Transverse colon (tissue), 4 donors: ENCODE measurements at places on chromosomes 13 and 19. TPM values are rescaled to one million over a fixed set of nuclear protein-coding genes. Genes with fewer than 3 reads are reported as not detected.

ZNF829 gene
- total RNA-seq: 1.9 TPM

NFIX gene
- 53.1 TPM for total RNA-seq

KLK12 gene
- total RNA-seq: 0.41 TPM

PABPC3 gene
- total RNA-seq: not detected

ZNF221 gene
- 3.4 TPM for total RNA-seq

ANKRD24 gene
- total RNA-seq: 1.9 TPM

SYT3 gene
- not detected for total RNA-seq

DNA sequence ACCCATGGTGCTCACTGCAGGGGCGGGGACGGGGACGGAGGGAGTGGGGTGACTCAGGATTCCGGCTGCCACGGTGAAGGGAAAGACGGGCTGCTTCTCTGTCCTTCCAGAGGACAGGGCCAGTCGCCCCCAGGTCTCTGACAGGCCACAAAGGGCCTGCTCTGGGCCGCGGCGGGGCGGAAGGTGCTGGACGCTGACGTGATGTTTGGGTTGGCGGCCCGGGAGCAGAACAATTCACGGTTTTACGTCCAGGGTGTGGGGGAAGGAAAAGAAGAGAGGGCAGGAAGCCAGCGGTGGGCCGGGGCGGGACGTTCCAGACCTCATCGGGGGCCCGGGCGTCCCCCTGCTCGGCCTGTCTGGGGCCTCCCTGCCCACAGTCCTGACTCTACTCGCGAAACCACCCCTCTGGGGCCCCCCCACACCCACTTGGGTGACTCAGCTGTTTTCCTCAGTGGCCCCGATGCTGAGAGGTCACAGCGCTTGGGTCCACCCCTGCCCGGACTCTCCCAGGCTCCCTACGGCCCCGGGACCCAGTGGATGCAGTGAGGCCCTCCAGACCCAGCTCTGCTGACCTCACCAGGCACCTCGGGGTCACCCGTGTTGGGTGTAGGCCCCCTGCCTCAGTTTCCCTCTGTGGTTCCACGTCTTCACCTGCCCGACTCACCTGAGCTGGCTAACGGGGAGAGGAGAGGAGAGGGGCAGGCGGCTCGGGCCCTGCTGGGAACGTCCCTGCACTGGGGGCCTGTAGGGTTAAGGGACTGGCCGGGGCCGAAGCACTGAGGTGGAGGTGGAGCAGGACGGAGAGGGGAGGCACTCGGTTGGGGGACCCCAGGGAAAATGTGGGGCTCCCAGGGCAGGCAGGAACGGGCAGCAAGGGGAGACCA lies 29.2 kb downstream of the PIP5K1C start:
- H3K27me3 ChIP-seq: no peaks in the 10 kb centered on the region
- H3K27ac ChIP-seq: peak overlapping the region; percentile 96
- H3K36me3 ChIP-seq: no peaks in the 10 kb centered on the region
- H3K4me1 ChIP-seq: peaks cover 49% of the 10 kb centered on the region
- peak overlapping the region; percentile 26 for H3K4me3 ChIP-seq

- no peak for DNase-seq
- no peaks in the 10 kb centered on the region for H3K36me3 ChIP-seq
- no peaks in the 10 kb centered on the region for H3K27me3 ChIP-seq
- H3K4me1 ChIP-seq: no peaks in the 10 kb centered on the region
- H3K4me3 ChIP-seq: no peak overlapping the region
Observed at GRCh38 chr13:113802090-113802531, 43.1 kb downstream of the TMEM255B start.

GRCh38 chr13:25291691-25292090 lies 4.4 kb upstream of the MTMR6 start:
- H3K27me3 ChIP-seq: peaks cover 40% of the 10 kb centered on the region
- no peaks in the 10 kb centered on the region for H3K36me3 ChIP-seq
- H3K27ac ChIP-seq: no peak overlapping the region
- H3K4me3 ChIP-seq: no peak overlapping the region

DNA sequence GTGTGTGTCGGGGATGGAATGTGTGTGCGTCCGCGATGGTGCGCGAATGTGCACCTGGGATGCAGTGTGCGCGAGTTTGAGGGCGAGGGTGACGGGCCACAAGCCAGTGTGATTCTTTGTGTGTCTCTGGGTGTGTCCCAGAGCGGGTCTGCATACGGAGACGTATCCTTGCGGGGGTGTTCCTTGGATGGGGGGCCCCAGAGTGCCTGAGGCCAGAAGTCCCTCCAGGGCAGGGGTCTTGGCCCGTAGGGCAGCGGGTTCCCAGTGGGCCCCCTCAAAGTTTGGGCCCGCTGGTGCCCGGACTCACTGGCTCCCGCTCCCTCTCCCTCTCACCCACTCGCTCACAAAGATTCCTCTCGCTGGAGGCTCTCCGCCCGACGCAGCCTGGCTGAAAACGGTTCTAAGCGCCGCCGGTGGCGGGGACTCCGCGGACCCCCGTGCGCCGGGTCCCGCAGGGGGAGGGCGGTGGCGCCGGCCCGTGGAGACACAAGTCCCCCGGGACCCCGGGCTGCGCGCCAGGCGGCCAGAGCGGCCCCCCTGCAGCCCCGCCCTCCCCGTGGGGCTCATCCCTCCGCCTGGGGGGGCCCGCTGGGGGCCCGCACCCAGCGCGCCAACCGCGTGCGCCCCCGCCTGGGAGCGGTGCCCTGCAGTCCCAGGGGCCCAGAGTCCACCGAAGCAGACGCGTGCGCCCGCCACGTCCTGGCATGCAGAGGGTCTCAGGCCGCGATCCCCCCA lies 886 bp downstream of the CRLF1 start:
- H3K36me3 ChIP-seq: no peaks in the 10 kb centered on the region
- no peak overlapping the region for H3K27ac ChIP-seq
- H3K4me3 ChIP-seq: peak overlapping the region; percentile 32
- H3K27me3 ChIP-seq: peaks cover 96% of the 10 kb centered on the region

DNA sequence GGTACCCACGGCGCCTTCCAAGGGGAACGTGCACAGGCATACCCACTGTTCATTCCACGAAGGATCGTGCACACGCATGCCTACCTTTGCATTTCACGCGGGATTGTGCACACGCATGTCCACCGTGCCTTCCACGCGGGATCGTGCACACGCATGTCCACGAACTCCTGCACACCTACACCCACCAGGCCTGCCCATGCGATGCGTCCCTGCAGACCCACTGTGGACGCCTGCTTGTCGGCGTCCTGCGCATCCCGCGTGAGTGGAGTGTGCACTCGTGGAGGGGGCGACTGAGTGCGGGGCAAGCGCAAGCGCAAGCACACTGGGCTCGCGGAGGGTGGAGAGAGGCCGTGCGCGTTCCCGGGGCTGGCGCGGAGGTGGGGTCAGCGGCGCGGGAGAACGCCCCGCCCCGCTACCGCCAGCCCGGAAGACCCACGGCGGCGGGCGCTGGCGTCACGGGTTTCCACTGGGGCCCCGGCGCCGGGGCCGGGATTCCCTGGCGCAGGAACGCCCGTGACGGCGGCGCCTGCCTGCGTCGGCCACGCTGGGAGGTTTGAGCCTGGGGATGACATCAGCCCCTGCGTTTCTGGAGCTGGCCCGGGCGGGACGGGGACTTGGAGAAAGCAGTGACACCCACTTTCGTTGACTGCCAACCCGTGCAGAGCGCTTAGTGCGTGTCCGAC lies 18.7 kb downstream of the GADD45B start:
- H3K4me3 ChIP-seq: peak overlapping the region; percentile 47
- H3K27me3 ChIP-seq: peaks cover under 1% of the 10 kb centered on the region
- H3K27ac ChIP-seq: peak overlapping the region; percentile 95

DNA sequence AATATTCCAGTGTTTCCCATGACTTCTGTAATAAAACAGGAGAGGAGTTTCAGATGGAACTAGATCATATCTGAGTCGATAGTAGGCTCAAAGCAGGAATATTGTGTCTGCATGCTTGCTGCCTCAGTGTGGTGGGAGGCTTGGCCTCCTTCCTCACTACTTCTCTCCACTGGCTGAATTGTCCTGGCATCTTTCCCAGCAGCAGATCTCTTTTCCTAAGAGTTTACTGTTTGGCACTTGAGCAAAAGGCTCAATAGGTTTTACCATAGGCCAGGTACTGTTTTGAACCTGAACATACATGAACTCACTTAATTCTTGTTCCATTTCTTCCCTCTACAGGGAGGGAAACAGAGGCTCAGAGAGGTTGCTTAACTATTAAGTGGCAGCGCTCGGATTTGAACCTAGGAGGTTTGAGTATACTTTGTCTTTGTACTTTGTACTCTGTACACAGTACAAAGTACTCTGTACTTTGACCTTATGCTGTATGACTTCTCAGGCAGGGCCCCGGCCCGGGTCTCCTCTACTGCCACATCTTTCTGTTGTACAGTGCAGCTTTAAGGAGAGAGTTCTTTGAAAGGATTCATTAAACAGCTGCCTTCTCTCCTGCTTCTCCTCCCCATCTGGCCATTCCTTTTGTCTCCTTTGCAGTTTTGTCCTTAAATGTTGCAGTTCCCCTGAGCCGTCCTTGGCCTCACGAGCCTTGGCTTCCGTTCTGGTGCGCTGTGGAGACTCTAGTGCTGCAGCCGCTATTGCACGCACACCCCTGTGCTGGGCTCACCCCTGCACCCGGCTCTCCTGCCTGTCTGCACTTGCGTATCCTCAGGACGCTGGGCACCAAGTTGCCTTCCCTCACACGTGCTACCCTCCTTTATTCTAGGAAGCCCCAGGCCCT lies 8.1 kb downstream of the B3GLCT start:
- H3K4me1 ChIP-seq: peaks cover 17% of the 10 kb centered on the region
- H3K4me3 ChIP-seq: no peak overlapping the region
- no peak for DNase-seq
- peak overlapping the region; percentile 19 for H3K27ac ChIP-seq
- H3K36me3 ChIP-seq: no peaks in the 10 kb centered on the region
- H3K27me3 ChIP-seq: no peaks in the 10 kb centered on the region

DNA sequence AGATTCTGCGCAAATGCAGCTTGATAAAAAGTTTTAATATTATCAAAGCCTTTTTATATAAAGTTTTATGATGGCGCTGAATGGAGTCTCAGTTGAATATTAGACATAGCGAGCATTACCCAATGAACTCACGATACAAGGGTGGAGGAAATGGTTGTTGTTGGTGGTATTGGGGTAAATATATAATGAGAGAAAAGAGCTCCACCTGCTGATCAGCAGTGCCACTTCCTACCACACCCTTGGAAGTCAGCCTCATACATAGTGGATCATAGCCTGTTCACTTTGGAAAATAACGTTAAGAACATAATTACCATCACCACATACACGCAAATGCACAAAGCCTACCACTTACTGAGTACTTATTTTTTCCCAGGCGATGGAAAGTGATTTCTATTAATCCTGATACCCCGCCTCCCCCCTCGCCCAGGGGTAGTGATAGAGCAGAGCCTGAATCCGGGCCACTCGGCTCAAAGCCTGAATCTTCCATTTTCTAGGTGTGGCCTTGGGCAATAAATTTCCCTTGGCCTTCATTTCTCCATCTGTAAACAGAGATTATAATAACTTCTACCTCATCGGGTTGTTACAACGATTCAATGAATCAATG lies 358.3 kb downstream of the KLF5 start:
- no peaks in the 10 kb centered on the region for H3K36me3 ChIP-seq
- DNase-seq: no peak
- H3K27ac ChIP-seq: no peak overlapping the region

DNA sequence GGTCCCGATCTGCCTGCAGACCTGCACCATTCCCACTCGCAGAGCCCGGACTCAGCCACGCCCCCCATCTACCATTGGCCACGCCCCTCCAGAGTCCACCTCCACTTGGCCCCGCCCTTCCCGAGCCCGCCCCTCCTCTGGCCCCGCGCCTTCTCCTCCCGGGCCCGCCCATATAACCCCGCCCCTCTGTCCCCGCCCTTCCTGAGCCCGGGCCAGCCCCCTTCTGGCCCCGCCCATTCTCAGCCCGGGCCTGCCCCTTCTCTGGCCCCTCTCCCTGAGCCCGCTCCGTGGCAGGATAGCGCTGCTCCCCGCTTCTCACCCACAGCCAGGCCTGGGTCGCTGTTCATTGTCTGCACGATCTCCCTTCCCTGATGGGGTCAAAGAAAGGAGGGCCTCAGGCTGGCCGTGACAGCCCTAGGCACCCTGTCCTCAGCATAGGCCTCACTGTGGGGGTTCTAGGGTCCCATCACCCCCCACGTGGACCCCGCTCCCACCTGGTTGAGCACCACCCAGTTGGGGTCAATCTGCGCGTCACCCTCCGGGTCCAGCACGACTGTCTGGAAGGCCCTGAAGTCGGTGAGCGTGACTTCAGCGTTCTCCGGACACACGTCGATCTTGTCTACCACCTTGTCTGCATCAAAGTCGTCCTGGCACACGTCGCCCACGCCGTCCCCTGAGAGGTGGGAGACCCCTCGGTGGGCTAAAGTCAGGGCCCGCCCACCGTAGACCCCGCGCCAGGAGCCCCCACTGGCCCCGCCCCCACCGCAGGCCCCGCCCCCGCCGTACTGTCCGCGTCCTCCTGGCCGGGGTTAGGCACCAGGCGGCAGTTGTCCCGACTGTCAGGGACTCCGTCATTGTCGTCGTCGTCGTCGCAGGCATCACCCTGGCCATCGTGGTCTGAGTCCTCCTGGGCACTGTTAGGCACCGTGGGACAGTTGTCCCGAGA lies 5.7 kb downstream of the COMP start:
- H3K4me1 ChIP-seq: peaks cover 28% of the 10 kb centered on the region
- H3K36me3 ChIP-seq: no peaks in the 10 kb centered on the region
- DNase-seq: peak; percentile 88
- no peak overlapping the region for H3K27ac ChIP-seq
- peaks cover 53% of the 10 kb centered on the region for H3K27me3 ChIP-seq

DNA sequence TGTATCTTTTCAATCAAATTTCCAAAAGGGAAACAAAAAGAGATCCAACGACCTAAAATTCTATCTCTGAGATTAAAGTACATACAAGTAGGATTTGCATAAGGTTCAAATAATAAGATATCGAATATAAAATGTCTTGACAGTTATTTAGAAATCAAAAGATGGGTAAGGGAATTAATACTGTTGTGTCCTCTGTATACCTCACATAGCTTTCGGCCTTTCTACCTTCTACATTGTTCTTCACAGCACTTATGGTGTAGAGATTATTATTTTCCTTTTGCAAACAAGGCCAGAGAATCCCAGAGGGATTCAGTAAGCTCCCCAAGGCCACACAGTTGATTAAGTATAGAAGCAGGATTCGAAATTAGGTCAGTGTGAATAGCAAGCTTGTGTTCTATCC lies 403.6 kb downstream of the SPRY2 start:
- H3K36me3 ChIP-seq: no peaks in the 10 kb centered on the region
- no peak overlapping the region for H3K4me3 ChIP-seq
- H3K27me3 ChIP-seq: no peaks in the 10 kb centered on the region
- no peaks in the 10 kb centered on the region for H3K4me1 ChIP-seq
- no peak for DNase-seq
- H3K27ac ChIP-seq: no peak overlapping the region

GRCh38 chr13:111906306-111906705 lies 160.6 kb upstream of the SOX1 start:
- H3K4me3 ChIP-seq: no peak overlapping the region
- no peaks in the 10 kb centered on the region for H3K4me1 ChIP-seq
- no peak for DNase-seq
- no peak overlapping the region for H3K27ac ChIP-seq
- H3K27me3 ChIP-seq: no peaks in the 10 kb centered on the region

DNA sequence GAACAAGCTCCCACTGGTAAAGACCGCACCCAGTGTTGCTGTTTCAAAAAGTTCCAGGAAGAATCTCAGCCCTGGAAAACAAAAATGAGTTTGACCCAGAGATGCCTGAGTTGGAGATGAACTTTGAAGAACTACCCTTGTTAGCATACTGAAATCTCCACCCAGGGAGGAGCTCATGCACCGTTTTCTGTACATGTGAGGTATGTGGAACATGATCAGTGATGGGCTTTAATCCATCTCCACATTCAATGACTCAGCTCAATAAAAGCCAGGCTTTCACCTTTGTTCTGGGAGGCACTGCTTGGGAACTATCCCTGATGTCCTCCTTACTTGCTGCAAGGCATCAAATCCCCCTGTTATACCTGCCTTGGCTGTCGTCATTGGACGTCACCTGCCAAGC lies 279.9 kb downstream of the UQCRFS1 start:
- H3K36me3 ChIP-seq: no peaks in the 10 kb centered on the region
- H3K27me3 ChIP-seq: no peaks in the 10 kb centered on the region
- H3K4me3 ChIP-seq: no peak overlapping the region
- H3K4me1 ChIP-seq: no peaks in the 10 kb centered on the region
- DNase-seq: no peak
